ENCODE measurements at places on chromosomes 5 and 9.

DNA sequence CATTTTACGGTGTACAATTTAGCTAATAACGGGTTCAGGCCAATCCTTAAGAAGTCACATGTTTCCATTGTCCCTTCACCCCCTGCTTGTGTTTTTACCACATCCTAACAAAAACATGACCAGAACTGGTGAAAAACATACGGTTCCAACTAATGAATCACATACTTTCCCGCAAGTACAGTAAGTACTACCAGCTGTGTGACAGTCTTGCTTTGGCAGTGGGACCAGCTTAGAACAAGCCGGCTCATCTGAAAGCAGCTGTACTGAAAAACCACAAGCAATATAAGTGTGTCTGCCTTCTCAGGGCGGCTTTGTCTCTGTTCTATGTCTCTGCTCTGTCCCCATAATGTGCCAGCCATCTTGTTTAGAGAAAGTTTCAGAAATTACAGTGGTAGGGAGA lies 242.5 kb downstream of the BNC2 start:
- no peak for DNase-seq

- no peak for DNase-seq
Observed at GRCh38 chr5:92378966-92379611, 996.0 kb upstream of the ARRDC3 start.

DNA sequence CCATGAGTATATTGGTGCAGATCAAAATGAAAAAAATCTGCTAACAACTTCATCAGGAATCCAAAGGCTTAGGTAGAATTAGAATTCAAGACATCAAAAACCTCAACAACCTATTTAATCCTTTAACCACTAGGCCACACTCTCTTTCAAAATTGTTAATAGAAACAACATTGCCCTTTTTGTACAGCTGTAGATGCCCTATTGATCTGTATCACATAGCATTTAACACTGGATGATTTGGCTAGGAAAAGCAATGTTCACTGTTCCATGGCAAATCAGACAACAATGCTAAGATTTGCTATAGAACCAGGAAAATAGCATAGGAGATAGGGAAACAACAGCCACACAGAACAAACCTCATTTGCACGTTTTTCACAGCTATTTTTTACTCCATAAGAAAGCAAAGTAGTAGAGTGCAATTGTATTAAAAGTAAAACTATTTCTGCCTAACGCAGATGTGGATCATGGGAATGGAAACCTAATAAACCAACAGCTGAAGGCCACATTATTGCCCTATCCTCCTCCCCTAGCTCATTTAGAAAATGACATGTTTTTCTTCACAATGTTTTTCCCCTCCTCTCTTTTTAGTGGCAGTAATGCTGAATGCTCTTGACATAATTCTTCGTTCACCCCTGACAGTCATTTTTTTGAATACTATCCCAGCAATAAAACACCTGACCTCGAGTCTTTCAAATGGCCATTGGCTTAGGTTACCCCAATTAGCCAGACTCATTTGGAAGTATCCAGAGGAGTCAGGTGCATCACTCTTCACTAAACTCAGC lies 373.0 kb upstream of the CCNH start:
- DNase-seq, result no peak

- no peak for DNase-seq
Observed at GRCh38 chr9:137298401-137299202, 3.5 kb downstream of the NRARP start.

- no peak for DNase-seq
Observed at GRCh38 chr9:84357275-84357674, 16.7 kb upstream of the SLC28A3 start.

- DNase-seq, result no peak
Observed at GRCh38 chr5:156680831-156681230, 169.3 kb upstream of the PPP1R2B start.

- DNase-seq, result no peak
Observed at GRCh38 chr9:117355542-117355941, 59.3 kb downstream of the ASTN2 start.

DNA sequence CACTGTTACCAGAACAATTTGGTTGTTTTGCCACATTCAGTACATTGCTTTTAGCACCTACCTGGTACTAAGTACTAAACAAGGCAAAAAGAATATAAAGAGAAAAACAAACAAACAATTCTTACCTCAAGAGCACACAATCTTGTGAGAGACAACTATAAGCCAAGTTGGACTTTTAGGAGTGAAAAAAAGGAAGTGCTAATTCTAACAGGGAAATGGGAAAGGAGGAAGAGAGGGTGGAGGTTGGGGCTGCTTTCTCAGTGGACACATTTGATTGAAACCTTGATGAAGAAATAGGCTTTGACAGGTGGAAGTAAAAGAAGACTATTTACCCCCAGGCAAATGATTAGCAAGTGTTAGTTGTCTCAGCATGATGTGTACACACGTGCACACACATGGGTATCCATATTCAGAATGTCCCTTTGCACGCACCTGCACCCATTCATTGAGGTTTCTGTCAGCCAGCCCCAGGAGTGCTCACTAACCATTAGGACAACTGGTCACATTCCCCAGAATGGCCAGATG lies 302.6 kb downstream of the ACTL7B start:
- DNase-seq, result no peak

- no peak for DNase-seq
Observed at GRCh38 chr9:70438341-70438928, 24.0 kb upstream of the KLF9 start.
